ENCODE measurements at places on chromosomes 2 and 18.

- no peak for DNase-seq
Observed at GRCh38 chr18:9506046-9506792, 30.9 kb downstream of the RALBP1 start.

- DNase-seq: no peak
Observed at GRCh38 chr2:136492901-136493300, 272.4 kb upstream of the THSD7B start.

GRCh38 chr2:12950957-12951656 lies 234.4 kb downstream of the TRIB2 start:
- DNase-seq: peak; percentile 52

GRCh38 chr2:120244656-120245519 lies 7.8 kb upstream of the RALB start:
- DNase-seq: no peak

DNA sequence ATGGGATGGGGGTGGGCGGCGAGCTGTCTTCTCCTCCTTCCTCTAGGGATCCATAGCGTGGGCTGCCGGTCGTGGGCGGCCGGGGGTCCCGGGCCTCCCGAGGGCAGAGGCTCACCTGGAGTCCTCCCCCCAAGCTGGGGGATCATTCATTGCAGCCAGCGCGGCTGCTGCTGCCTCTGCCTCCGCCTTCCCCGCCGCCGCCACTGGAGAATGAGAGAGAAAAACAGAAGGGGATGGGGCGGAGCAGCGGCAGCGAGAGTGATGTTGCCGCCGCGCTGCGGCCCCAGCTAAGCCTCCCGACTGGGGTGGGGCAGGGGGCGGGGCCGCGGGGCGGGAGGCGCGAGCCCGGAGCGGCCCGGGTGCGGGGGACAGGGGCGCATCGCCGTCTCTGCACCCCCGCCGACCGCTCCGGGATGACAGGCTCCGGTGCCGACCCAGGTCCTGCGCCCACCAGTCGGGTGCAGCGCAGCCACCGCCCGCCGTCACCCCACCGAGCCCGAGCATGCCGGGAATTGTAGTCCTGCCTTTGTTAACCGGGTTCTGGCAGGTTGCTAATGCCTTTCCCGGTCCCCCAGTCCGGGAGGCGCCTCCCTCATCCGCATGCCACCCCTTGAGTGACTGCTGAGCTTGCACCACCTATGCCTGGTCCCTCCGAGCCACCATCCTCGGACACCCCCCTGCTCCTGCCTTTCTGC lies at the start of gene KIF3C:
Gene KIF3C, minus strand, starts transcription at position 225 of the 695 bp plus-strand sequence. CDS start 580 bp downstream, outside the sequence.
- DNase-seq: peak; percentile 88
